ENCODE measurements at places on chromosomes 5 and 9.

DNA sequence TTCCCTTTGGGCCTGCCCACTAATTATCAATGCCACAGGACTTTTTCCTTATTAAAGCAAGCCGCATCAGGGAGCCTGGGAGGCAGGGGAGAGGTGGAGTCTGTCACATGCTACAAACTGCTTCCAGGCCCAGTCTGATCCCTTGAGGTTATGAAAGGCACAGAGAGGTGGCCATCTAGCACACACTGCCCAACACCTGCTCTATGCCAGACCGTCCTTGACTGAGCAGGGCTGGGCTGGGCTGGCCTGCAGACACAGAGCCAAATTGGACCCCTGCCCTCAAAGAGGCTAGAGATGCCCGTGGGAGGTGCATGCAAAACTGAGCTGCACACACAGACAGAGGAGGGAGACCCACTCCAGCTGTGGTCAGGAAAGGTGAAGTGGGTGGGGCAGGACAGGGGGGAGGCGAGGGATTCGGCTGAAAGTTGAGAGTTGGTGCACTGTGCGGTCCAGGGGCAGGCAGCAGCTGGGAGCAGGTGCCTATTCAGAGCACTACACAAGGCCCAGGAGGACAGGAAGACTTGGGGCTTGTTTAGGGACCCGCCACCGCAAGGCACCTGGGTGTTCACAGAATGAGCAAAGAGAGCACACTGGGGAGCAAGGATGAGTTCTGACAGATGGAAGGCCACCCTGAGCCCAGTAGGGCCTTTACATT is 36.4 kb upstream of the TCF7 start:
- DNase-seq: no peak

DNA sequence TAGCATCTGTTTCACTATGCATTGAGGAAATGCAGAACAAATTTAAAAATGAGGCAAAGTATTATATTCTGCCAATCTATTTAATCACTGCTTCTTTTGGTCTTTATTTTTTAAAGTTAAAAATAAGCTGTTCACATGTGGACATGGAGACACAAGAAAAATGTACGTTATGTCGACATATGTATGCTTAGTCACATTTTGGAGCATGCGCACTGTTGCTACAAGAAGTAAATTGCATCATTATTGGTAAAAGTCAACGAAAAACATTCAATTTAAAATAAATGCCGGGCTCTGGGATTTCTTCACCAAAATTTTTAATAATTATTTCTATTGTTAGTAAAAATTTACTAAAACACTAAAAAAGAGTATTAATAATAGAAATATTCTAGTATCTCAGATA is 876.3 kb upstream of the CTNND2 start:
- no peak for DNase-seq

GRCh38 chr5:66789434-66789833 is 193.2 kb downstream of the MAST4 start:
- no peak for DNase-seq

DNA sequence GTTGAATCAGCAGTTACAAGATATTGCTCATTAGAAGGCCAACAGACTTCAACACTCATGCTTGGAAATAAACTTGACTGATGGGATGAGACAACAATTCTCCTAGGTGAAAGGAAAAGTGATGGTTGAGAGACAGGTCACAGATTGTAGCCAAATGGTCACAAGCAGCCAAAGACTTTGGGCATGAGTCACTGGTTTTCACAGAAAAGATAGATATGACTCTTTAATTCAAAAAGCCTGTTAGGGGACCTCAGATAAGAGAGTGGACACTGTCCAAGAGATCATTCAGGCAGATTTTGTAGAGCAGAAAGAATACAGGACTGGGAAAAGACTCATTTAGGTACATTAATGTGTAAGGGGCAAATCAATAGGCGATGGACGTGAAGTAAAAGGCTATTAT is 982.5 kb downstream of the MAT2B start:
- no peak for DNase-seq

- DNase-seq: no peak
Observed at GRCh38 chr9:21265421-21266189, 25.8 kb upstream of the IFNA14 start.

DNA sequence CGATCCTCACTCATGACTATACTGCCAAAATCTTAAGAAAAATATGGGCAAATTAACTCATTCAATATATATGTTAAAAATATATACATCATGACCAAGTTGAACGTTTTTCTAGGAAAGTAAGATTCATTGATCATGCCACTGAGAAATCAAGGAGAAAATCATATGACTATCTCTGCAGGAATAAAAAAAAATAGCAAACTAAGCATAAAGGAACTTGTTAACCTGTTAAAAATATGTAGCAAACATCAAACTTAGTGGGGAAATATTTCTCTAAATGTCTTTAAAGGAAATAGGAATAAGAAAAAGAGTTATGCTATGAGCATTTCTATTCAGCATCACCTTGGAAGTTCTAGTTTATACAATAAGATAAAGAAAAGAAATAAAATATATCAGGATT is 302.4 kb downstream of the GLIS3 start:
- DNase-seq: no peak

DNA sequence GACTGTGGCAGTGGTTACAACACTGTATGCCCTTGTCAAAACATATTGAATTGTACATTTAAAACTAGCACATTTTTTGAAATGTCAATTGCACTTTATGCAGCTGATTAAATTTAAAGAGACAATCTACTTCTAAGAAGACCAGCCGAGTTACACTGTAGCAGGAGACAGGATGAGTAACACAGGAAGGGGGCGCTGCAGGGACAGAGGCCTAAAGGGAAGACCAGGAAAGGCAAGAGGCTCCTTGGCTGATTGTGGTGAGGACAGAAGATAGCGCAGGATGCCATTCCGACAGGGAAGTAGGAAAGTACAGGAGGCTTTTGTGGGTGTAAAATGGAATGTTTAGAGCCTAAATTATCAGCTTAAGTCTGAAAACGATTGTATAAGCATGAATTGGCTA is 28.2 kb upstream of the PPP2R2B start:
- DNase-seq: peak; percentile 6

GRCh38 chr9:127572961-127573721 is 38.9 kb upstream of the STXBP1 start:
- DNase-seq: no peak

DNA sequence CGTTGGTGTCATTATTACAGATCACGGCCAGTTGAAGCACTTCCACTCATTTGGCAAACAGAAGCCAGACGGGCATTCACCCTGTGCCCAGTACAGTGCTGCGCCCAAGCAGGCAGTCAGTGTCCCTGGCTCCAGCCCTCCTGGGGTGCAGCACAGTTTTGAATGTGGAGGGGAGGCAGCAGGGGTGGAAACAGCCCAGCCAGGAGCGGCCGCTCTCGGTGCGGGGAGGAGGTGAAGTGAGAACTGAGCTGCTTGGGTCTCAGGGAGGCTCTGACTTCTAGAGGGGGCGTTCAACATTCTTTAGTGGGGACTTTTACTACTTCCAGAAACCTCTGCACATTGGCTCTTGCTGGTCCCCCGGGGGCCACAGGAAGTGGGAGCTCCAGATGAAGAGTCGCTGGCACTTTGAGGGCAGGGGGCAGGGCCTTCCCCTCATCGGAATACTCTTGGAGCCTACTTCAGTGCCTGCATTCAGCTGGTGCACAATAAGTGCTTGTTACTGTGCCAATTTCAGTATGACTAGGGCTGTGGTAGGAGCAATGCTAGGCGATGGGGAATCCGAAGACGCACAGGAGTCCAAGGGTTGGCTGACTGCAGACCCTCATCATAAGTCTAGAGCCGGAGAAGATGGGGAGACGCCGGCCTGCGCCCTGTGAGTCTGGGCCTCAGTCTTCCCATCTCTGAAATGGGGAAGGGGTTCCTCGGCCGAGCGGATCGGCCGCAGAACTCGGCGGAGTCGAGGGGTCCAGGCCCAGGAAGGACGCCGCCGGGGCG is 492 bp upstream of the NEK6 start:
- peak; percentile 27 for DNase-seq

GRCh38 chr9:78188594-78188993 is 47.3 kb upstream of the CEP78 start:
- no peak for DNase-seq

- no peak for DNase-seq
Observed at GRCh38 chr9:122100756-122101155, 7.6 kb upstream of the TTLL11 start.

GRCh38 chr9:91839926-91840465 is 110.0 kb downstream of the ROR2 start:
- peak; percentile 22 for DNase-seq

DNA sequence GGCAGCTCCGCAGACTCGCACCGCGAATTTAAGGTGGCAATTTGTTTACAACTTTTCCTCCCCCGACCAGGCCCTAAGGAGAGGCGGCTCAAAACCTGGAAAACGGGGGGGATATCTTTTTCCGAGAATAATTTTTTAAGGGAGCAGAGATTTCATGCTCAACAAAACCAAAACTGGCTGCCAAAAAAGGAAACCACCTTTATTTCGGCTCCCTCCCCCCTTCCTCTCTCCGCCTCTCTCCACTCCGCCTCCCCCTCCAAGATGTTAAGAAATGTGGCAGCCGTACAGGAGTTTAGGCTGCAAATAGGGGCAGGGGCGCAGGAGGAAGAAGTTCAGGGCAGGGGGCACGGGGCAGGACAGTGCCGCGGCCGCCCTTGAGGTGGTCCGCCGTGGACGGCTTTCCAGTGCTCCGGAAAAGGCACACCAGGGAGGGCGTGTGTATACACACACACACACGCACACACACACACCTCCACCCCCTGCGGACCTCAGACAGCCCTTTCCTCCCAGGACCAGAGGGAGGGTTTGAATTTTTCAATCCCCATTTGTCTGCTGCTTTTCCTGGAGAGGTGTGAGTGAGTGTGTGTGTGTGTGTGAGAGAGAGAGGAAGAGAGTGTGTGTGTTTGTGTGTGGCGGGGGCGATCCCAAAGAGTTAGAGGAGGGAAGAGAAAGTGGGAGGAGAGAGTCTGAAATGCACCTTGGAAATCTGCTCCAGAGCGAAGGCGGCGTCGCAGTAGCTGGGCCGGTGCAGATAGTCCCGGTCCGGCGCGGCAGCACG is 9.1 kb downstream of the PTCH1 start:
- peak; percentile 70 for DNase-seq

- DNase-seq: no peak
Observed at GRCh38 chr5:144281784-144282183, 111.1 kb downstream of the KCTD16 start.

DNA sequence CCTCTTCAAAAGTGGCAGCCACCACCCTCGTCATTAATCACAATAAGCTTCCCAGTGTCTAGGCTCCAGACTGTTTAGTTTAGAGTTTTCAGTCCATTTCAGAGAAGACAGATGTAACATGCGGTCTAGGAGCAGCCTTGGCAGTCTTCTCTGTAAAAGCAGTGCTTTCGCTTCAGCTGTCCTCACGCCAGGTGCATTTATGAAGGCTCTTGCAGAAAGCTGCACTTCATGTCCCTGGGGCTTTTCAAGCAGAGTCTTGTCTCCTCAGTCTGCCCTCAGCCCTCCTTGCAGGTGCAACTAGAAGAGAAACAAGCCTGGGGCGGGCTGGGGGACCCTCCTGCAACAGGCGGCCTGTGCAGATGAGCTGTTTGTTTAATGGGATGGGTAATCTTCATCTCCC is 281.9 kb downstream of the DRD1 start:
- peak; percentile 46 for DNase-seq

DNA sequence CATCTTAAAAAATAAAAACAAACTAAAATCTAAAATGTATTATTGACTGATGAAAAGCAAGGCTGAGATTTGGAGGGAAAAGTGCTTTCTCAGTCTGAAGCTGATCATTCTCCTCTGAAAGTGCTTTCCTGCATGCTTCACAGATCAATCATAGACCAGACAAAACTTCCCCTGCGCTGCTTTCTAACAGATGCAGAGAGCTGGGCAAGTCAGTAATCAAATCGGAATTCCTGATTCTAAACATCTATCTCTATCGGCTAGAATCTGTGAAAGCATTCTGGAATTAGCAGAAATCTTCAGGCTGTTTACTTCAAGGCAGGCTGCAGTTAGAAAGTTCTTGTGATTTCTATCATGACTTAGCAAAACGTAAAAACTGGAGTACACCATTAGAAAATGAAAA is 15.6 kb upstream of the FAM81B start:
- no peak for DNase-seq

DNA sequence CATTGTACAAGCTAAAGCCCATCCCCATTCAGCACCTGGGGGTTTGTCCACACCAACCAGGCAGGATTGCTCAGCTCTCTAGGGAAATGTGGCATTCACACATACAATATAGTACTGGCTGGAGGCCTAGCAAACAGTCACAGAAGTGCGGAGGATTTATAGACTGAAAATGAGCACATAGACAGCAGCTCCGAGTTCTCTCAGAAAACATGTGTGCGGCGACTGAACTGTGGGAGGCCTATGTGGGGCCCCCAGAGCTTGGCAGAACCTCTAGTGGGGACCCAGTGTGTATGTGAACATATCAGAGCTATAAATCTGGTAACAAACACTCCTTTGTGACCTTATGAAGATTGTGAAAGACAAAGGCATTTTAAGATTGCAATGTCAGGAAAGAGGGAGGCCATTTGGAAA is 431.1 kb downstream of the DTWD2 start:
- no peak for DNase-seq

GRCh38 chr5:113042491-113043243 is 66.1 kb downstream of the DCP2 start:
- DNase-seq: no peak

DNA sequence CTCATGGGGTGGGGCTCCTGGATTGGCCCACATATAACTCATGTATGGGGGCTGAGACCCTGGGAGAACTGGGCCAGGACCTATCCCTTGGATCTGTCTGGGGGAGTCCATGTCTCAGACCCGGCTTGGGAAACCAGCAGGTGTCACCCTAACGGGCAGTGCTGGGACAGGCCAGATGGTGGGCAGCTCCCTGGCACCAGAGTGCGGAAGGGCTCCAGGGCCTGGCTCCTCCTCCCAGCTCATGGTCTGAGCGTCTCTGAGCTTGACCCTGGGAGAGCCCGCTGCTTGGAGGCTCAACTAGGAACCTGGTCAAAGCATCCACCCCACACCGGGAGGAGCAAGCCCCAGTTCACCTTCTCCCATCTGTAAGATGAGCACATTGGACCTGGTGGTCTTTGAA is 15.5 kb upstream of the NCS1 start:
- DNase-seq: no peak

- peak; percentile 26 for DNase-seq
Observed at GRCh38 chr9:79387101-79387835, 184.5 kb upstream of the TLE4 start.

DNA sequence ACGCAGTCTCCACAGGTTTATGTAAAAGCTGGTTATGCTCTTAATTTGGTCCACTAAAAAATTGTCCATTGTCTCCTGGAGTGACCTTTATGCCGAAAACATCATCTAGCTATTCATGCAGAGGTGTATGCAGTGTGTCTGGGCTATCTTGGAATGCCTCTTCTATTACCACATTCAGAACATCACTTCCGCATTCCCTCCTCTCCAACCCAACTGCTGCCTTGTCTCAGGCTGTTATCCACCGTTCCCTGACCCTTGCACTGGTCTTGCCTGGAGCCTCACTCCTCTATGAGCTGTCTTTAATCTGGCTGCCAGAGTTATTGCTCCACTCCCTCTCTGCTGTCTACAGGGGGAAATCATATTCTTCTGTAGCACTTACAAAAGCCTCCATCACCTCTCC is 214.1 kb upstream of the ANKRD55 start:
- no peak for DNase-seq

DNA sequence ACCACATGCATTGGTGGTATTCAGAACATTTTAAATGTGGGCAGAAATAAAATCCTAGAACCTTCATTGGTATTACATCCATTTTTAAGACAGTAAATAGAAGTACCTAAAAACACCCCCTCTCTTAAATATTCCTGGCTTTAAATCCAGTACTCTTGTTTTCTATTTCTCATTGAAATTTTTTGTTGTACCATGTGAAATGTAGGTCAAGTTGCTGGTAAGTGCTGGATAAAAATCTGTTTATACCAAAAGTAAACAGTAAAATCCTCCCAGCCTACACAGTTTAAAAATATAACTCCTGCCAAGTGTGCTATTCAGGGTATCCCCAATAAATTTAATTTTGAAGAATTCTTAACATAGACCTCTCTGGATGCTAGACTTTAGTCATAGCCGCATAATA is 75.0 kb upstream of the FST start:
- DNase-seq: no peak
